ENCODE measurements at places on chromosomes 5 and 9.

- DNase-seq: no peak
These were observed 121.7 kb upstream of the NR3C1 start for GRCh38 chr5:143525176-143525575.

DNA sequence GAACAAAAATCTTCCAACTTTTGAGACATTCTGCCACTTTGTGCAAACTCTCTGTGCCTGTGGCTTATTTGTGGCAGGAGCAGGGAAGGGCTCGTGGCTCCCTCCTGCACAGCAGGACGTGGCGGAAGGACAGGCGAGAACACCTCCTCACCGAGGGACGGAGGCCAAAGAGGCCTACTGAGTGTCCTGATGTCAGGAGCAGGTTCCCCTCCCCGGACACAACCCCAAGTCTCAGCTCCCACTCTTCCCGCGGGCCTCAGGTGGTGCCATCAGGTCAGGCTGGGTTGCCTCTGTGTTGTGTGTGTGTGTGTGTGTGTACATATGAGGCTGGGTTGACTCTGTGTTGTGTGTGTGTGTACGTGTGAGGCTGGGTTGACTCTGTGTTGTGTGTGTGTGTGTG, 136.8 kb upstream of the LPCAT1 start:
- DNase-seq: no peak

GRCh38 chr9:114278356-114278755, 44.5 kb upstream of the ORM1 start:
- no peak for DNase-seq

DNA sequence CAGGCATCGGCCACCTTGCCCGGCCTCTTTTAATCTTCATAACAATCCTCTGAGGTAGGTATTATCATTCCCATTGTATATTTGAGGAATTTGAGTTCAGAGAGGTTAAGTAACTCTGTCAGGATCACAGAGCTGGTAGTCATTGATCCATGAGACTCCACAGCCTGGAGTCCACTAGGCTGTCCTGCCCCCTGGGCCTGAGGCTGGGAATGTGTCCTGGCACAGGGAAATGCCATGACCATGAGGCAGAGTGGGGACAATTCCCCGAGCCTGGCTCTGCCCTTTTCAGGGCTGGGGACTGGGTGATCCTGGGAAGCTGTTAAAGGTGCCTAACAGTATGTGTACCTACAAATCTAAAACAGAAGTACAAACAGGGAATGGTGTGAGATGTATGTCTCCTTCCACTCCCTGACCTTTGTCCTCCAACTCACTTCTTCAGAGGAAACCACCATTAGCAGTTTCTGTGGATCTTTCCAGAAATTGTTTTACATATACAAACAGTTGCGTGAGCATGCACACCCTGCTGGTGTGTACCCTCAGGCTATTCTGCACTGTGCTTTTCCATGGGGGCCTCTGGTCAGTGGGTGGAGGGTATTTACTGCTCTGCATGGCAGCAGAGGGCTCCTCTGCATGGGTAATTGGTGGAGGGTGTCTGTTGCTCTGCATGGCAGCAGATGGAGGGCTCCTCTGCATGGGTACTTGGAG, 53.8 kb downstream of the NDST1 start:
- DNase-seq: no peak

- no peak for DNase-seq
These were observed 207.8 kb downstream of the SEMA5A start for GRCh38 chr5:9337928-9338595.

DNA sequence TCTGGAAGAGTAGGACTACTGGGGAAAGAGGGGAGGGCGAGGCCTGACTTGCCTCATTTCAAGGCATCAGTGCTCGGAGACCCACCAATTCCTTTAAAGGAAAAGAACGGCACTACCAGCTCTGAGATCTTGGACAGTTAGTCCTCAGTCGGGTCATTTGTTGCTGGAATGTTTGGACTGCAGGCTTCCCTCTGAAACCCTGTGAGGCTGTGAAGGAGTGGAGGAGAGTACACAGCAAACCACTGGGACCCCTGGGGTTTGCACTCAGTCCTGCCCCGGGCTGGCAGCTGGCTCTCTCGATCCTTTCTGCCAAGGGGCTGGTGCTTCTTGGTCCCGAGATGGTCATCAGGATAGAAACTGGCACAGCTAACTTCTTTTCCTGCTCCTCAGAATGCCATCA, 194.5 kb downstream of the TRIO start:
- no peak for DNase-seq

- DNase-seq: no peak
These were observed 89.4 kb downstream of the SH3TC2 start for GRCh38 chr5:148973455-148973854.

GRCh38 chr5:159764283-159765134, 151.8 kb upstream of the ADRA1B start:
- DNase-seq: no peak

DNA sequence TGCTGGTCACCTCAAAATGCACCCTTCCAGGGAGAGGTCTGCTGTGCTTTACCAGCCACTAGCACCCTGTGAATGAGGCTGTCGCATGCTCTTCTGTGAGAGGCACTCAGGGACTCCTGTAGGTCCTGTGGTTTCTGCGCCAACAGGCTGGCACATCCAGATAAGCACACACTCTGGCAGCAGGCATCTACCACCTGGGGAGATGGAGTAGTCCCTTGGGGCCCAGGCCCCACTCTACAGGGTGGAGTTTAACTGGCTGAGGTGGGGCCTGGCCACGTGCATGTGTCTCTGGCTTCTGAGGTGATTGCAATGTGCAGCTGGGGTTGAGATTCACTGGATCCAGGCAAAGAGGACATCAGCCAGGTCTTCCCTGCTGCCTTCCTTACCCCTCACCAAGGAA, 32.3 kb downstream of the TMEM174 start:
- DNase-seq: no peak

- DNase-seq: no peak
These were observed 3.3 kb upstream of the SLC25A46 start for GRCh38 chr5:110735556-110735955.

DNA sequence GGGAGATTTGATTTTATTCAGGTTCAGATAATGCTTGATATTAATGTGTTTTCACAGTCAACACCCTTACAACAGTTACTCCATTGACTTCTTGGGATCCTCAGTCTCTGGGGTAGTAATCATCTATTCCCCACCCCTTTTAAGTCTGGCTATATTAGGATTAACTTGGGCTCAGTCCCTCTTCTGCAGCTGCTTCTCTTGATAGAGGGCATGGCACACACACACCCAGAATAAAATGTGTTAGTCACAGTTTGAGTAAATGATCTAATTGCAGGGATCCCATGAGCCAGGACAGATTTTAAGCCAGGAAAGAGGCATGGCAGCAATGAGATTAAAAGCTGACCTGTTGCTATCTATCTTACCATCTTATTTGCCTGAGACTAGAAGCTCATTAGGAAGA, 53.7 kb upstream of the VLDLR start:
- no peak for DNase-seq

- DNase-seq: no peak
These were observed 19.1 kb downstream of the IQGAP2 start for GRCh38 chr5:76422227-76422626.

DNA sequence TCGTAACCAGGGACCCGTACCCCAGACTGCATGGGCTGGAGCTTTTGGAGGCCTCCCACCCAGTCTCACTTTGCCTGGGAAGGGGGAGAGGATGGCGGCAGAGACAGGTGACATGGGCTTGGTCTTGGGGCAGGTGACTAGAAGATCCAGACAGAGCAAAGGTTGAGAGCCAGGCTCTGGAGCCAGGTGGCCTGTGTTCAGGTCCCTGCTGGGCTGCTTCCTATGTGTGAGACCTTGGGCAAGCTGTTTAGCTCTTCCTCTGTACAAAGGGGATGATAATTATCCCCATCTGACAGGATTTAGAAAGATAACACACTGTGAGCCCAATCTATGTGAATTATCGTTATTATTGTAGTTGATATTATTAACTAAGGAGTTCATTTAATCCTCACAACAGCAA, 16.1 kb upstream of the NDST1 start:
- DNase-seq: no peak

DNA sequence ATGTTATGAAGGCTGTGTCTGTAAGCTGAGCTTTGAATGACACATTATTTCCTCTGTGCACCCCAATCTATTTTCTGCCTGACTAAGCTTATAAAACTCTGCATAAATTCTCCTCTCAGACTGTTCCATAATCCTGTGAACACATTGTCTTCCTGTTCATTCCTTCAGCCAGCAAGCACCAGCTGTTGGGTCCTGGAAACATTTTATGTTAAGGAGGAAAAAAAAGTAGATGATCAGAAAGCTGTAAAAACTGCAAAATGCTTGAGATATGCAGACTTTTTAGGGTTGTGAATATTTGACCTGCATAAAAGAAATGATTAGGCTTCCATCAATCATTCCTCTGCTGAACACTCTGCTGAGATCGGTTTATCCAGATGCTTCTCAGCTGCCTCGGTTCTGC, 1246.0 kb upstream of the DMAC1 start:
- DNase-seq: no peak
